ENCODE measurements at places on chromosomes 3 and 15. TPM values are rescaled to one million over a fixed set of nuclear protein-coding genes. Genes with fewer than 3 reads are reported as not detected.
A peak's percentile ranks its signal among the peaks of the same experiment; 100 is the strongest.

DNA sequence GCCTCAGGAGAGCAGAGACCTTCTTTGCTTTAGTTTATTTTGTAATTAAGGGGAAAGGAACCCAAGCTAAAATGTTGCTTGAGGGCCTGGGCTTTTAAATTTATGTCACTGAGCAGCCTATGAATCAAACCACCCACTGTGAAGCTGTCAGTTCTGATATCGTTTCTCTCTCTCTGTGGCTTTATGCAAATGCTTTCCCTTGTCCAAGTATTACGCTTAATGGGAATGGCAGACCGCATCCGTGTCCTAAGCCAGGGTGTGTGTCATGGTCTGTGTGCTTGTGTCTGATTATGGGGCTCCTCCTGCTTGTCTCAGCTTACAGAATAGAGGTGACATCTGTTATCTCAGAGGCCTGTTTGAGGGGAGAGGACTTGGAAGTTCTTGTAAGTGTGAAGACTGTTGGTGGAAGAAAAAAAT, 82.4 kb downstream of the EBLN2 start:
- H3K4me3 ChIP-seq = no peak overlapping the region
- H3K4me1 ChIP-seq = peaks cover 16% of the 10 kb centered on the region
- no peaks in the 10 kb centered on the region for H3K27me3 ChIP-seq
- H3K27ac ChIP-seq = no peak overlapping the region
- H3K36me3 ChIP-seq = no peaks in the 10 kb centered on the region
- DNase-seq = no peak

GRCh38 chr15:72312605-72313447, 7.1 kb downstream of the CELF6 start:
- no peak overlapping the region for H3K27ac ChIP-seq
- H3K4me3 ChIP-seq = no peak overlapping the region
- no peaks in the 10 kb centered on the region for H3K4me1 ChIP-seq
- H3K36me3 ChIP-seq = no peaks in the 10 kb centered on the region

- peak overlapping the region; percentile 87 for H3K27ac ChIP-seq
- peaks cover 64% of the 10 kb centered on the region for H3K4me1 ChIP-seq
- H3K27me3 ChIP-seq = no peaks in the 10 kb centered on the region
- DNase-seq = peak; percentile 34
- peak overlapping the region; percentile 73 for H3K4me3 ChIP-seq
Observed at GRCh38 chr3:125051715-125052581, 3.8 kb downstream of the HEG1 start.

- no peak overlapping the region for H3K27ac ChIP-seq
- no peaks in the 10 kb centered on the region for H3K36me3 ChIP-seq
- no peak for DNase-seq
- H3K4me1 ChIP-seq = no peaks in the 10 kb centered on the region
- no peaks in the 10 kb centered on the region for H3K27me3 ChIP-seq
- no peak overlapping the region for H3K4me3 ChIP-seq
Observed at GRCh38 chr15:37133602-37134001, 33.3 kb upstream of the MEIS2 start.

The CMTM8 gene
- not detected for total RNA-seq

- no peaks in the 10 kb centered on the region for H3K4me1 ChIP-seq
- no peak for DNase-seq
- no peaks in the 10 kb centered on the region for H3K27me3 ChIP-seq
- no peak overlapping the region for H3K27ac ChIP-seq
- H3K36me3 ChIP-seq = no peaks in the 10 kb centered on the region
Observed at GRCh38 chr15:58182460-58183163, 44.4 kb downstream of the AQP9 start.

DNA sequence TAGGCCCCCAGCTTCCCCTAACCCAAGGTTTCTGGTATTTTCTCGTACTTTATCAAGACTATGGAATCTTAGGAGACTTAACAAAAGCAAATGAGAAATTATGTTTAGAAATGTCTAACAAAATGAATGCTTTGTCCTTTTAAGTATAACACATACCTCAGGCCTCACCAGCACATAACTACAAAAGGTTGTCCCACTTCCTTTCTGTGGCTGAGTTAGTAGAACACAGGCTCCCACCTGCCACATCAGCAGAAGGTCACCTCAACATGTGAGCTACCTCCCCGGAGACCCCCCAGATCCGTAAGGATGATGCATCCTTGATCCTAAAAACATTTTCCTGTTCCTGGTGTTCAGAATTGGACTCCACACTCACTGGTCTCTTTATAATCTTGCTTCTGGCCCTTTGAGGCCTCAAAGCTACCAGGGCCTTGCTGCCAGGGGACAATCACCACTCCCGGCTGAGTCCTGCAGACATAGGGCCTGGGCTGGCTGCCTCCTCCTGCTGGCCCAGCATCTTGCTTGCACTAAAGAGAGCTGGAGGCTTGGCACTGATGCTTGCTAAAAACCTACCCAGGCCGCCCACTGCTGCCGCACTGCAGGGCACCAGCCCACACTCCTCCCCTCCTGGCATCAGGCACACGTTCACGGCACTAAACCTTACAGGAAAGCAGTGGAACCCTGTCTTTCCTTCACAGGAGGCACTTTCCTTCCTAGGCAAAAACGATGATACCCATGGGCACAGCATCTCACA, 2.9 kb downstream of the CCRL2 start:
- no peak overlapping the region for H3K27ac ChIP-seq
- no peak overlapping the region for H3K4me3 ChIP-seq
- DNase-seq = no peak
- H3K36me3 ChIP-seq = no peaks in the 10 kb centered on the region
- peaks cover 22% of the 10 kb centered on the region for H3K4me1 ChIP-seq
